ENCODE measurements at places on chromosomes 2 and 18.

DNA sequence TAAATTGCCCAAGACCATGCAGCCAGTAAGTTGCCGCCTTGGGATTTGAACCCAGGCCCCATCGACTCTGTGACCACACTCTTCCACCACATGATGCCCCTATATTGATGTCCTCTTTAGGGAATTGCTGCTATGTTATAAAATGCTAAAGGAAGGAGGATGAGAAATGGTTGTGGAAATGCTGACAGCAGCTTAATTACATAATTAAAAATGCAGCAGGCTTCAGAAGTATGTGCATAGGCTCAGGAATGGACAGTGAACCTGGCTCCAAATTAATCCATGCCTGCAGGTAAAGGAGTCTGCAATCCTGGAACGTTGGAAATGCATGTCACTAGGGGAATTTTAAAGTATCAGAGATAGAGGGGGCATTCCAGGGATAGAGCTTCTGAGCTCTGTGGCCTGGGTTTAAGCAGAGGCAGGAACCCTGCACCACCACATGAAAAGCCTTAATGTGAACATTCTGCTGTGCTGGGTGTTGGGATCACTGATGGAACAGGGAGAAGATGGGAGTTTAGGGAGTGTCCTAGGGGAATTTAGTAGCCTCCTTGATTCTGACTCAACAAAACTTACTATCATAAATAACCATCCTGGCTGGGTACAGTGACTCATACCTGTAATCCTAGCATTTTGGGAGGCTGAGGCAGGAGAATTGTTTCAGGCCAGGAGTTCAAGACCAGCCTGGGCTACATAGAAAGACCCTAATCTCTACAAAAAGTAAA lies 76.1 kb upstream of the CCDC85A start:
- DNase-seq = no peak

DNA sequence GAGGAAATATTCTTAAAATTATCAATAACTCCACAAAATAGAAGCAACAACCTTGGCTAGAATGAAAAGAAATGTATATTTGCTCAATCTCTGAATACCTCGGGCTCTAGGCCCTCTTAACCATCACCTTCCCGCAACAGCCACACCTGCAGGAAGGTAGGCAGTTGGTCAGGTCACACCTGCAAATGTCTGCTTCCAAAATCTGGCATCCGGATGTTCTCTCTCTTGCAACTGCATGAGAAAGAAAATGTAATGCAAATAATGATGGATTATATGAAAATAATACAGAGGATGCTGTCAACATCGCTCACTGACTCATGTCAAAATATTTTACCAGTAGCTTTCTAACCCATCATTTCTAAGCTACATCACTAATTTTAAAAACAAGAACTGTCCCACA lies 148.3 kb downstream of the SATB2 start:
- DNase-seq = no peak

DNA sequence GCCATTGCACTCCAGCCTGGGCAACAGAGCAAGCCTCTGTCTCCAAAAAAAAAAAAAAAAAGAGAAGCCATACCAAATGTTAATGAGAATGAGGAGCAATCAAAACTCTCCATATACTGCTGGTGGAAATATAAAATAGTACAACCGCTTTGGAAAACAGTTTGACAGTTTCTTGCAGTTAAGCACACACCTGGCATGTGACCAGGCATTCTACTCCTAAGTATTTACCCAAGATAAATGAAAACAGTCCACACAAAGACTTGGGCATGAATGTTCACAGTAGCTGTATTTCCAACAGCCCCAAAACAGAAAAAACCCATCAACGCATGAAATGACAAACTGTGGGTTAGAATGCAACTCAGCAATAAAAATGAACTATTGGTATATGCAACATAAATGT lies 76.0 kb upstream of the ST8SIA5 start:
- no peak for DNase-seq

DNA sequence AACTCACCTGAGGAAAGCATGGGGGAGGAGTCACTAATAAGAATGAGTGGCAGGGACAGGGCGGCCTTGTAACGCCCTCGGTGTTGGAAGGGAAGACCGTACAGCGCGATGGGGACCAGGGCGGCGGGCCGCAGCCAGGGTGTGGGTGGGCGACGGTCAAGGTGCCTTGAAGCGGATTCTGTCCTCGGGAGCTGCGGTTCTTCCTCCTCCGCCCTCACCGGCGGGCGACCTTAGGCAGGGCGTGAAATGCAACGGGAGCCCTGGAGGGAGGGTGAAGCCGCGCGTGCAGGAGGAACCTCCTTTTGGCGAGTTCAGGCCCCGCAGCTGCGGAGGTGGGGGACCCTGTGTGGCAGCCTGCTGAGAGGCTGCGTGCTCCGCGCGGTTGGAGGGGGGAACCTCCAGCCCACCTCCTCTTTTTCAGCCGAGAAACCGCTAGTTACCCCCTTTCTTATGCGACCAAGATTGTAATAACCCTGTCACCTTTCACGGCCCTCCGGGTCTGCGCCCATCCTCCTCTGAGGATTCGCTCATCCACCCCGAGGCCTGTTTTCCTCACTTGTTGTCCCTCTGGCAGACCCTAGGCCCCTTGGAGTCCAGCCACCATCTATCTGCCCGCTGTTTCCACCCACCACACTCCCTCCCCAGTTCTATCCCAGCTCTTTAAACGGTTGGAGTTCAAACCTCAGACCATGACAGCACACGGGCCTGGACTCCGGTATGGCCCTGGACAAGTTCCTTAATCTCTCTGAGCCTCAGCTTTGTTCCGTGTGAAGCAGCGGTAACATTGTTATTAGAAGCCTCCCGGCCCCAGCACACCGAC lies 823 bp upstream of the RNU2-63P start:
- peak; percentile 40 for DNase-seq

DNA sequence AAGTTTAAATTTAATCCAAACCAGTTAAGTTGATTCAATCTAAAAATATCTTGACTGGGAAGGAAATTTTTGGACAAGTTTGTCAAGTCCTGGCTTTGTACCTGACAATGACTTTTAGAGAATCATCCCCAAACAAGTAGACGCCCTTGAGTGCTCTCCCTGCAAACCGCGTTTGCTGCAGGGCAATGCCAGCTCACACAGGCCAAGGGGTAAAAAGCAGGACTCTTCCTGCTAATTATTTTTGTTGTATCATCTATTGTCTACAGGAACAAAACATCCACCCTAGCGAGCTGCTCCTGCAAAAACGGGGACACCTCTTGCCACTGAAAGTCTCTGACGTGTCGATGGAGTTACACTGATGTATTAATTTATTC lies 10.9 kb downstream of the ID2 start:
- no peak for DNase-seq

GRCh38 chr18:11115276-11115675 lies 34.1 kb downstream of the PIEZO2 start:
- DNase-seq = no peak

- DNase-seq = no peak
These were observed 11.5 kb upstream of the KYNU start for GRCh38 chr2:142865924-142866323.

GRCh38 chr2:19033240-19033639 lies 325.2 kb downstream of the OSR1 start:
- DNase-seq = no peak

DNA sequence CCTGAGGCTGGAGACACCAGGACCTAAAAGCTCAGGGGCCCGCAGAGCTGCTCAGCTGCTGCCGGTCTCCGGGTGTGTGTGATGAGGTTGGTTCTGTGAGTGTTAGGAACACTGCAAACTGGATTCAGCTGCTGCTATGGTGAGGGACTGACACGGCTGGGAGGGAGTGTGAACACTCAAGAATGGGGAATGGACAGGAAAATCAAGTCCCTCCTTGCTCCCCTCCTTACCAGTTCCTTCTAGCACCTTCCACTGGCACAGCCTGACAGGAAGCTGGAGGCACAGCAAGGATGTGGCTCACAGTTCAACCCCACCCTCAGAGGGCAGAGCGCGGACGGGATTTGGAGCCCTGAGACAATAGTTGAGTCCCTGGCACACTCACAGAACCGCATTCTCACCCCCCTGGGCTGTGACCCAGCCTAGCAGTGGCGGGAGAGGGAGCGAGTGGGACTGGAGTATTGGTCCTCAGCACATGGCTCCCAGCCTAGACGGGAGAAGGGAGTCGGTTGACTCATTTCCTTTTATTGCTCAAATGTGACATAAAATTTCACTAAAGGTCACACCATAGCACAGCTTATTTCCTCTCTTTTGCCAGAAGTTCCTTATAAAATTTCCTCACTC lies 42.5 kb downstream of the LRRC30 start:
- no peak for DNase-seq

DNA sequence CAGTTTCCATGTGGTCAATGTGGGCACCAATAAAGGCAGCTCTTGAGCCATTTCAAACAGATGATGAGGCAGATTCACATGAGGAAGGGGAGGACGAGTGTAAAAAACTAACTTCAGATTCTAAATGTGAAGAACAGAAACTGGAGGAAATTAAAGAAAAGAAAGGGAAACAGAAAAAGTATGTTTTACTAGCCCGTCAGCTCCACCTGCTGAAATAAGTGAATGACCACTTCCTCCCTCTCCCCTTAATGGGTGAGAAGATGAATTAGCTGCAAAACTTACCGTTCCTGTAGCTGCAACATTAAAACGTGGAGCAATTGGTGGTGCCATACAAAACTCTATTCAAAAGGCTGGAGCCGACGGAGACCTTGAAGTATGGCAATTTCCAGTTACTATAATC lies 203.5 kb downstream of the UXS1 start:
- DNase-seq = no peak

DNA sequence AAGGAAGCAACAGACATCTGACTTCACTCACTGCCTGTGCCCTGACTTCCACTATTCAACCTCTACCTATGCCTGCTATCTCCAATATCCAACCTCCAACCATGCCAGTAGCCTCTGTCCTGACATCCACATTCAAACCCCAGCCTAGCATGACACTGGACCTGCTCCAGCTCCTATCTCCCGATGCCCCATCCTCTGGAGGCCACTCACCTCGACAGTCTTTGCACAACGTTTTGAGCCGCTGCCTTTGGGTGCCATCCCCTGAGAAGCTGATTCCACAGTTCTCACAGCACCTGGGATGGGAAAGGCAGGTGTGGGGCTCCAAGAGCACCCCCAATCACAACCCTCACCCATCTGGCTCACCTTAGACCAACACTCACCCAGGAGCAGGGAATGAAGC lies 4.9 kb downstream of the MBD1 start:
- DNase-seq = no peak

GRCh38 chr18:48660346-48661228 lies 121.8 kb downstream of the CTIF start:
- DNase-seq = no peak

DNA sequence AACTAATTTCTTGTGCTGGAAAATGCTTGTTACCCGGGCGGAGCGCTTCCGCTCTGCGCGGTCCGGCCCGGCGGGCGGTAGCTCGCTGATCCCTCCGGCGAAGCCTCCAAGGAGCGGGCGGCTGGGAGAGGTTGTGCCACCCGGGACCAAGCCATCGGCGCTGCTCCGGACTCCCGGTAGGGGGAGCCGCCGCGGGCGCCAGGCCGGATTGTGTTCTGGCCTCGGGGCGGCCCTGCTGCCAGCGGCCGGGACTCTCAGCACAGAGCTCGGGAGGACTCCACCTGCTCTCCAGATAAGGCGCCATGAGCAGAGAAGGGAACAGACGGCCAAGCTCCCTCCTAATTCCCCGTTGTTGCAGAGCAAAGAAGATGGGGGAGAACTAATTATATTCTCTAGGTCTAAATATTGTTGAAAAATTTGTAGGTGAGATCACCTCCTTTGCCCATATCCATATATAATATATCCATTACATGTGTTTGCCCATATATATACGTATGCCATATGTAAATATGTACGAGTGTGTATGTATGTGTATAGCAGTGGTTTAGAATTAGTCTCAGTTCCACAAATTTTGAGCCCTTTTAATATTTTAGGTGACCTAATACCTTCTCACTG lies 13.8 kb upstream of the SATB2 start:
- DNase-seq = no peak

DNA sequence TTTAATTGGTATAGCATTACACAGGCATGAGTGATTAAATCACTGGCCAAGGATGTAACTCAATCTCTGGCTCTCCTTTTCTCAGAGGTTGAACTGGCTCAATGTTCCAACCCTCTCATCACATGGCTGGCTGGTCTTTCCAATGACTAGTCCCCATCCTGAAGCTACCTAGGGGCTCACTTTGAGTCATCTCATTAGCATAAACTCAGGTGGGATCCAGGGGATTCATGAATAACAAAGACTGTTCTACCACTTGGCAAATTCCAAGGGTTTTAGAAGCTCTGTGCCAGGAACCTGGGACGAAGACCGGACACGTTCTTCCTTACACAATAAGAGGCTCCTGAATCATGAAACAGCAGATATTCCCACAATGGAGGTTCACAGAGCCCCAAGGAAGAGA lies 145.0 kb upstream of the SPATS2L start:
- no peak for DNase-seq

DNA sequence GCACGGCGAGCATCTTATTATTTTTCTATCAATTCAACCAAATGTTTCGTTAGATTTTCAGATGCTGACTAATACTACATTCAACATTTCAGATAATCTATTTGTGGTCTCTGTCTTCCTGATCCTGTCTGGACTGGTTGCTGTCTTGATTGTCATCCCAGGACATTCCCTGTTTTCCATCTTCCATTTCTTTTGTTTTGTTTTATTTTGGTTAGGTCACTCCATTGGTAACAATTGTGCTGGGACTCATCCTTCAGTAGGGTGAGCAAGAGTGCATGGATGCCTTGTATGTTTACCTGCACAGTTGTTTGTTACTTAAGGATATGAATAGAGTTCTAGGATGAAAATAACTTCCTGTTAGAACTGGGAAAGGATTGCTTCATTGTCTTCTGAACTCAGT lies 55.9 kb upstream of the ACYP2 start:
- DNase-seq = no peak

DNA sequence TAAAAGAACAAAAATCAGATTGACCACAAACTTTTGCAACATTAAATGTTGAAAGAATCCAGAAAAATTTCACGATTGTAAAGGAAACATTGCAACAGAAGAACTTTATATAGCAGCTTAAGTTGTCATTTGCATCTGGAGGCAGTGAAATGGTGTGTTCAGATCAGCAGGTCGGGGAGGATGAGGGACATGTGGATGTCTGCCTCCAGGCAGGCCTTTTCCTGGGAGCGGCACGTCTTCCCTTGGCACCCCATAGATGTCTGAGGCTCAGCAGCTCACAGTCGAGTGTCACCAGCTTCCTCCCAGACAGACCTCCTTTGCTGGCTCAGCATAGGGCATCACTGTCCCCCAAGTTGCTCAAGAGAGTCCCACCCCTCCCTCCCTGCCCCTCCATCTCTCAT lies 44.3 kb upstream of the ASB1 start:
- DNase-seq = no peak

GRCh38 chr2:217513258-217513657 lies 489.5 kb downstream of the TNS1 start:
- DNase-seq = no peak

- DNase-seq = no peak
These were observed 307.3 kb upstream of the FBXO11 start for GRCh38 chr2:48213646-48214045.

DNA sequence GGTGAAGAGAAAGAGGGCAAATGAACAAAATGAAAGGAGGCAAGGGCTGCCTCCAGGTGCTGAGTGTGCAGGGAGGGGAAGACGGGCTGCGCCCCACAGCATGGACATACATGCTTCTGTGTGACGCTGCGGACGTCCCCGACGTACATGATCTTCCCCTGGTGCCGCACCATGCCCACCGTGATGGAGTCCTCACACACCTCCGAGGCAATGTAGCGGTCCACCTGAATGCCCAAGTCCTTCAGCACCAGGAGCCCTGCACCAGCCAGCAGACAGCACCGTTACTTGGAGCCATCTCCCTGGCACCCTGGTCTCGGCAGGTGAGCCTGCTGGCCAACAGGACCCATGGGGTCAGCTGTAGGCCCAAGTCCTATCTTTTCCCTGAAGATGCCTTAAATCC lies 73.1 kb upstream of the POMC start:
- DNase-seq = no peak

- DNase-seq = no peak
These were observed 941.9 kb downstream of the SLC4A3 start for GRCh38 chr2:220569112-220569897.

All from activated T-helper 1 cell treated with Interleukin-2 at 50 U/mL for 16 hours (primary cell).